Stimulated activated CD8-positive, alpha-beta memory T cell treated with anti-CD3 and anti-CD28 coated beads, Interleukin-4, amount 100 ng/mL, for 4 hours (primary cell): ENCODE measurements at places on chromosomes 3 and 15.

GRCh38 chr3:194326968-194327217, 24.2 kb downstream of the CPN2 start:
- no peak for DNase-seq

- DNase-seq, result no peak
These were observed 44.5 kb downstream of the RGMA start for GRCh38 chr15:93044301-93045190.

DNA sequence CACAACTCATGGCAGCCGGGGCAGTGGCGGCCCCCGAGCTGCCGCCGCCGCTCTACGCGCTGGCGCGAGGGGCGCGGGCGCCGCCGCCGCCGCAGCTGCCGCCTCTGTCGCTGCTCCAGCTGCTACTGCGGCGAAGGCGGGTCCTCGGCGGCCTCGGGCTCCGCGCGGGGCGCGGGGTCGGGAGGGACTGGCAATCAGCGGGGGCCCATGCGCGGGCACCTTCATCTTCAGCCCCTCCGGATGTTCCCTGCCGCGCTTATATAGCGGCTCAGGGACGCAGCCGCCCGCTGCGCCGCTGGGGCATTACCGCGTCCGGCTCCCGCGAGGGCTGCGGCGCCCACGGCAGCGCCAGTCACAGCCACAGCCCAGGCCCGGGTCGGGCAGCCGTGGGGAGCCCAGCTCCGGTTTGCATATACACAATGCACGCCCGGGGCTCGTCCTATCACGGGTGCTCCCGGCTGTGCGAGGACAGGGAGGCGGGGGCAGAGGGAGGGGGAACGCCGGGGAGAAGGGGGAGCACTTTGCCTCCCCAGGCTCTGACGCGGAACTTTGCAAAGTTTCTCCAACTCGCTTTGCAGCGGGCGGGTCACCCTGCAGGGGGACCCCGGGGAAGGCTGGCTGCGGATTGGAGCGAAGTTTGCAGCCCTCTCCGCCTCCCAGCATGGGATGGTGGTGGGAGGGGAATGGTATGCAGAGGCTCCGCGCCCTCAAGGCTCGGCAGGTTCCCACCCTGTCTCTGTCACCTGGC, at the start of gene VGLL3:
Gene VGLL3, minus strand, starts transcription at position 416 of the 748 bp plus-strand sequence. Its CDS starts 406 bp downstream, at position 10.
- DNase-seq, result no peak

- no peak for DNase-seq
These were observed 7.9 kb downstream of the FAH start for GRCh38 chr15:80160570-80161156.

- DNase-seq, result no peak
These were observed 675 bp downstream of the PSMD6 start for GRCh38 chr3:64022451-64023186.

DNA sequence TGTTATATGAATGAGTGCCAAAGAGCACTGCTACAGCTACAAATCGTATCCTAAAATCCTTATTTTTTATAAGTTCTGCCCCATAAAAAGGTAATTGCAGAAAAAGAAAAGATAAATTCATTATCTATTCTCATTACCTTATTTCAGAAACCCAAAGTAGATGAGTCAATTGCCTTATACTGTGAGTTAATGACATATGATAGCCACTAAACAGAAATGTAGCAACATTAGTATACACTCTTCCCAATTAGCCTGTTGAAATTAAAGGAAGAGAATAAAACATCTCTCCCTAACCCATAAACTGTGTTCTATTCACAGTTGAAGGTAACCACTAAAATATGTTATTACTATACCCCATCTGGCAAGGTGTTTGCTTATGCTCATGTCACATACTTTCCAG, 11.0 kb downstream of the TBL1XR1 start:
- no peak for DNase-seq

DNA sequence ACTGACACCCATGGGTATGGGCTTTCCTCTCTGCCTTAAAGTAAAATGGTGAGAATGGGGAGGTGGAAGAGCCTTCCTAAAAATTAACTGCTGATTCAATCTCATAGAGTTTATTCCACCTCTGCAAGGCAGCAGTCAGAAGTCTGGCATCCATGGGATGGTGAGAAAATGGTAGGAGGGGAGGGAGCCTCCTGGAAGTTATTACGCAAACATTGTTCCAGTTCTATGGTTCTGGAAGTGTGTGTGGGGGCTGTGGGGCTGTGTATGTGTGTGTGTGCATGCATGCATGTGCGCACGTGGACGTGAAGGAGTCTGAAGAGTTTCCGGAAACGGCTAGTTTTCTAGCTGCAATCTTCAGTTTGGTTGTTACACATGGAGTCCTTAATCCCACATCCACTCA, 177.6 kb downstream of the KCNAB1 start:
- no peak for DNase-seq

DNA sequence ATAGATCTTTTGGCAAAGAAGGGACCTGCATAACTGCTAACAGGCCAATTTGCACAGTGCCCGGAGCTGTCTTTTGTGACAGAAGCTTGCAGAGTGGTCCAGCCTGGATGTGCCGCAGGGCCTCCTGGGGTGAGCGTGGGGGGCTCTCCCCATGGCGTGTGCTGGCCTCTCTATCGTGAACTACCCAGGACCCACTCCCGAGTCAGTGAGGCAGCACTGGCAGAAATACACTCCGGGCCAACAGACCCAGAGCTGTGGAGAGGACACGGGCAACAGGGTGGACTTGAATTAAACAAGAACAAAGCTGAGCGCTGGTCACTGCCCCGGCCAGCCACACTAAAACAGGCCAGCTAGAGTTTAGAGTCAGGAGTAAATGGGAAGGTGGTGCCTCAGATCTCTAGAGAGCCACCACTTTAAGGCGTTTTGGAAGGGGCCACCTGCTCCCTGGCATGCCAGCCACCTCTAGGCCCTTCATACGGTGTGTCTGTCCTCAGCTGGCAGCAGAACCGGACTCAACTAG, 152.1 kb downstream of the KLF13 start:
- DNase-seq, result no peak

DNA sequence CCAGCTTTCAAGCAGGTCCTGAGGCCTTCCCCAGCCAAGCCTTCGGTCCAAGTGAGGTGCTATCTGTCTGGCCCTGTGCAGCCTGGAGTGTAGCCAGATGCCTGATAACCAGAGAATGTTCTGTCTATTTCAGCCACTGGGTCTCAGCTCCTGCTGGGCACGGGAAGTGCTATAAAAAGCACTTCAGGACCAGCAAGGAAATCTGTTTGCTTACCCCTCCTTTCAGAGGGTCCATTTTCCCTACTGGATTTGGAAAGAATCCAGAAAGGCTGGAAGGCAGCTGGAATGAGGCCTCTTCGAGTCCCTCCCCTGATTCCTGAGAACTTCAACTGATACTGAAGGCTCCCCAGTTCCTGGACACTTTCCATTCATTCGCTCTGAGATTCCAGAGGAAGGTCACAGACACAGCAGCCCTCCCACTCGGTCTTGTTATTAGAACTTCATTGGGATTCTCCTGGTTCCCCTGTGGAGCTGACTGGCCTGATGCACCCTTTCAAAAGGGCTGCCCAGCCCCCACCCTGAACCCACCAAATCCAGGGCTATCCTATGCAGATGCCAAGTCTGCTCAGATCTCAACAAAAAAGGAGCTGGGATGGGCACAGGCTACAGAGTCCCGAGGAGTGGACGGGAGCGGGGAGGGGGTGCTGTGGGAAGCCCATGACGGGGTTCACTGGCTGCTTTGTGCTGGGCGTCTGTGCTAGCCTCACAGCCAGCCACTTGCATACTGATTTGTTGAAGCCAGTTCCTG, 70.4 kb downstream of the UMPS start:
- no peak for DNase-seq

GRCh38 chr3:129942296-129942695, 32.2 kb upstream of the TRH start:
- DNase-seq, result no peak

DNA sequence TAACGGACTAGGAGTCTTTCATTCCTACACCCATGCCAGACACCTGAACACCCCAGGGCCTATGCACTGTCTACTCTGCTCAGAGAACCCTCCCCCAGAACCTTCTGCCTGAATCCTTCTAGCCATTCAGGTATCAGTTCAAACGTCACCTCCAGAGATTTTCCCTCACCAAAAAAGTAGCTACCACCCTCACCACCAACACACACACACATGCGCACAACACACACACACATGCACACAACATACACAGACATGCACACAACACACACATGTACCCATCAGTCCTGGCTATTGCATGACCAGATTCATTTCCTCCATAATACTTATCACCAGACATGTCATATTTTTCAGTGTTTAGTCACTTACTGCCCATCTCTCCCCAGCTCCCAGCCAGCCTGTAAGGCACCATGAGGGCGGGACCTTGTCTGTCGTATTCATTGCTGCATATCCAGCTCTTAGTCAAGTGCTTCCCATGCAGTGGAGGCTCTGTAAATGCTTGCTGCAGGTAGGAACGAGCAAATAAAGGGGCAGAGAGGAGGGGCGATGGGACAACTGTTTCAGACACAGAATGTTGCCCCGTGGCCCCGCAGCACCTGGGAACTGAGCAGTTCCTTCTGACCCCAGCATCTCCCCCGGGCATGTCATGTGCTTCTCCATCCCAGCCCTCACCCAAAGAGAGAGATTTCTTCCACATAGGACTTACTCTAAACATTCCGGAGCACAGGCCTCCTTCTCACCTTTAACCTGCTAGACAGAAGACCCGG, 29.2 kb downstream of the XXYLT1 start:
- DNase-seq, result no peak

- no peak for DNase-seq
These were observed 10.2 kb upstream of the CCDC174 start for GRCh38 chr3:14641346-14641745.

DNA sequence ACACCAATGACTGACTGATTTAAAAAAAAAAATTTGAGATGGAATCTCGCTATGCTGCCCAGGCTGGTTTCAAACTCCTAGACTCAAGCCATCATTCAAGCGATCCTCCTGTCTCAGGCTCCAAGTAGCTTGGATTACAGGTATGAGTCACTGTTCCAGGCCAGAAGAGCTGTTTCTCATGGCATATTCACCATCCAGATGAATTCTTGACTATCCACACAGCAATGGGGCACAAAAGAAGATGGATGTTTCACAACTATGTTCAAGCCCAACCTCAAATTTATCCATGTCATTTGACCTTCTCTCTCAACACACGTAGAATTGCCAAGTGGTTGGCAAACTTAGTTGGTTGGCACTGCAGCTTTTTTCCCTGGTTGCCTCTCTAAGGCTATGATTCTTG, 40.6 kb downstream of the PRICKLE2 start:
- DNase-seq, result no peak

- no peak for DNase-seq
These were observed 26.0 kb upstream of the CA12 start for GRCh38 chr15:63407612-63408011.

DNA sequence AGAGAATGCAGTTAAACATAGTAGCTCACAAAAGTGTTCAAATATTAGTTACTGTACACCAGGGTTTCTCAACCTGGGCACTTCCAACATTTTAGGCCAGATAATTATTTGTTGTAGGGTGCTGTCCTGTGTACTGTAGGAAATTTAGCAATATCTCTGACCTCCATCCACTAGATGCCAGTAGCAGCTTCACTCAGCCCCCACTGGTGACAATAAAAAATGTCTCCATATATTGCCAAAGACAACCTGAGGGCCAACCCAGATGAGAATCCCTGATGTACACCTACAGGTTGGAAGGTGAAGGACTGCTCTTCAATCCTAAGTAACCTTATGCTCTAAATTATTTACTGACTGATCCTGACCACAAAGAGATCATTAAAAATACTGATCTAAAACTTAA, 32.5 kb downstream of the DCUN1D1 start:
- no peak for DNase-seq

GRCh38 chr3:121730940-121731687, 18.4 kb downstream of the GOLGB1 start:
- no peak for DNase-seq

- no peak for DNase-seq
These were observed 2.6 kb downstream of the SMAD3 start for GRCh38 chr15:67067930-67068551.

GRCh38 chr3:10280571-10280970, 12.2 kb downstream of the GHRL start:
- no peak for DNase-seq

DNA sequence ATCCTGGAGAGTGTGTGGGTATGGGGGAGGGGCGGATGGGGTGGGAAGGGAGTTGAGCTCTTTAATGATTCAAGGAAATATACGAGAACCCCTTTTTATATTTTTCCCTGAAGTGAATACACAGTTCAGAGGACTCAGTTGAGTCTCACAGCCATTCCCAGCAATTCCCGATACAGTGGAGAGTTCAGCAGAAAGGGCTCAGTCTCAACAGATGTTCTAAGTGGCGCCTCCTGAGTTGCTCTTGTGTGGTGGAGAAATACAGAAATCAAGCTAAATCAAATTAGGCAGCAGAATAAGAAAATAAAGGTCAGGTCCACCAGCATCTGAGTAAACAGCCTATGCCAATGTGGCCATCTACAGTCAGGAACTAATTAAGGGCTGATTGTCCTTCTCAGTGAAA, 372.1 kb downstream of the NR2F2 start:
- no peak for DNase-seq

- no peak for DNase-seq
These were observed 101.2 kb upstream of the ZBTB20 start for GRCh38 chr3:115248274-115248673.

DNA sequence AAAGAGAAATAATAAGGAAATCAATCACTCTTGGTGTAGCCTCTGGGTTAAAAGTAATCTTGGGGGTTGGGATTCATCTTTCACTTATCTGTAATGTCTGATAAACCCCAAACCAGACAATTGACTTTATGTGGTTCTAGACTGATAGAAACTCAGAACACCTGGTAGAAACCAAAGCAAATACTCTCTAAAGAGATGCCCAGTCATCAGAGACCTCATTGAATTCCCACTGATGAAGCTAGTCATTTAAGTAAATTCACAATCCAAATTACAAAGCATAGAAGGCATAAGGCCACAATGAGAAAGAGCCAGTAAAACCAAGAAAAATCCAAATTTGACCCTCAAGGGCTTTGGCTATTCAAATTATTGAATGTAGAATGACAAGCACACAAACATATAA, 250.6 kb downstream of the MBNL1 start:
- DNase-seq, result no peak

GRCh38 chr3:68904578-68904977, 27.8 kb downstream of the TAFA4 start:
- no peak for DNase-seq

DNA sequence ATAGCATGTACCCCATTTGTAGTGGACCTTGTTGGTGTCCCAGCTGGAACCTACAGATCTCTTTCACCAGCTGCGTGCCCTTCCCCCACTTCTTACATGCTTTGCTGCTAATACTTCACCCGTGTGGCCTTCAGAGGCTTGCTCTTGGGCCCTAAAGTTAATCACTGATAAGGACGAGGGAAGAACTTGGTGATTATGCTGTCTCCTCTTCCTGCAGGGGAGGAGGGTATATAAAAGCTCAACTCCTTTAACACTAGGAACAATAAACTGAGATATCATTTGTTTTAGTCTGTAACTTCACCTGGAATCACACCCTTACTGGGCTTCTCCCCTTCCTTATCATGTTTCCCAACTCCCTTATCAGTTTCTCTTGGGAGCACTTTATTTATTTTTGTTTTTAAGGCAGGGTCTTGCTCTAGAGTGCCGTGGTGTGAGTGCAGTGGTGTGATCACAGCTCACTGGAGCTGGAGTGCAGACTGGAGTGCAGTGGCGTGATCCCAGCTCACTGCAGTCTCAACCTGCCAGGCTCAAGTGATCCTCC, 43.2 kb upstream of the PIK3R4 start:
- DNase-seq, result no peak

GRCh38 chr15:72358121-72358520, 17.7 kb downstream of the HEXA start:
- no peak for DNase-seq
